ENCODE measurements at places on chromosomes 16 and 17.

DNA sequence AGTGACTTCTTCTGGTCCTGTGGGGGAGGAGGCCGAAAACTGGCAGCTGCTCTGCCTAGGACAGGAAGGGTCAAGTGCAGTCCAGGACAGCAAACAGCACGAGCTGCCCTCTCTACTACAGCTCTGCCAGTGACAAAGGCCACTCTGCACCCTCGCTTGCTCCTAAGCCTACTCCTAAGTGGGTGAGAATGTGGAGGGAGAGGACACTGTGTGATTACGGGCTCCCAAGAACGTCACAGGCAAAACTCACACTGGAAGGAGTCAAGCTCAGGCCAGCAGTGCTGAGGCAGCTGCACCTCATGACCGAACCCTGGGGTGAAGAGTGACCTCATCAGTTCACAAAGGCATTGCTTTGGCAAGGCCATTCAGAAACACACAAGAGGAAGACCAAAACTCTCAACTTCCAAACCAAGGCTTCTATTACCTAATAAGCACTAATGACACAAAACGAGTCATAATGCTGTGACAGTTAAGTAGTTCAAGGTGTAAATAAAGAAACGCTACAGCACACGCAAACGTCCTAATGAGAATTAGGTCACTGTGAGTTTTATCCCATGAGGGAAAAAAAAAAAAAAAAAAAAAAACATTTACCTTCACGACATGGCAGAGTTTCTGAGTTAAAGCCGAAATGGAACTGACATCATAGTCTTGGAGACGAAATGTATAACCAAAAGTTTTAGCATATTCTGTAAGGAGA, 35.1 kb downstream of the MARF1 start:
- DNase-seq = no peak

DNA sequence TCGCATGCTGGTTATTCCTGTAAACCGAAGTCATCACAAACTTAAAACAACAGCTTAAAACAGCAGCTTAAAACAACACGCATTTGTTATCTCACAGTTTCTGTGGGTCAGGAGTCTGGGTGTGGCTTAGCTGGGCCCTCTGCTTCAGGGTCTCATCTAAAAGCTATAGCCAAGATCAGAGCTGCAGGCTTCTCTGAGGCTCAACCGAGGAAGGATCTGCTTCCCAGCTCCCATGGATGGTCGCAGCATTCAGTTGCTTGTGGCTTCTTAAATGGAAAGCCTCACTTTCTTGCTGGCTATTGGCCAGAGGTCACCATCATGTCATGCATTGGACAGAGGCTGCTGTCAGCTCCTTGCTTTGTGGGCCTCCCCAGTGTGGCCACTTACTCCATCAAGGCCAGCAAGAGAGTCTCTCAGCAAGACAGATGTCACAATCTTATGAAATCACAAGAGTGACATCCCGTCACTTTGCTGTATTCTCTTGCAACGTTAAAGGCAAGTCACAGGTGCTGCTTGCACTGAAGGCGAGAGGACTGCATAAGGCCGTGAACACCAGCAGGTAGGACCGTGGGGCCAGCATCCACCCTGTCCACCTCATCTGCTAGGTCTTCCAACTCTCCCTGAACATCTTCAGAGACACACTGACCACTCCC, 117.9 kb upstream of the TNRC6C start:
- no peak for DNase-seq

DNA sequence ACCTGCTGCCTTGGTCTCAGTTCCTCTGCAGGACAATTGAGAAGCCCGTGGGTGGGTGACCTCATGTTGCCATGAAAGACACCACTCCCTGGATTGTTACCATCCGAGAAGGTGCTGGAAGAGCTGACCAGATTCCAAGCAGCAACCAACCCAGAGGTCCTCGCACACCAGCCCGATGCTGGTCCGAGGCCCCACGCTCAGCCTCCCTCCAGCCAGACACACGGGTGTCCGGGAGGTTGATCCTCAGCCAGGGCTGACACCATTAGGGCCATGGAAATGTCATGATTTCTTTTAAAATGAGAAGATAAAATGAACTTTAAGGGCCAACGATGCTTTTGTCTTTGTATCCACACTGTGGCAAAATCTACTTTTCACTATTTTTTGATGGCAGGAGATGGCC, 242.3 kb downstream of the RBFOX3 start:
- DNase-seq = no peak

DNA sequence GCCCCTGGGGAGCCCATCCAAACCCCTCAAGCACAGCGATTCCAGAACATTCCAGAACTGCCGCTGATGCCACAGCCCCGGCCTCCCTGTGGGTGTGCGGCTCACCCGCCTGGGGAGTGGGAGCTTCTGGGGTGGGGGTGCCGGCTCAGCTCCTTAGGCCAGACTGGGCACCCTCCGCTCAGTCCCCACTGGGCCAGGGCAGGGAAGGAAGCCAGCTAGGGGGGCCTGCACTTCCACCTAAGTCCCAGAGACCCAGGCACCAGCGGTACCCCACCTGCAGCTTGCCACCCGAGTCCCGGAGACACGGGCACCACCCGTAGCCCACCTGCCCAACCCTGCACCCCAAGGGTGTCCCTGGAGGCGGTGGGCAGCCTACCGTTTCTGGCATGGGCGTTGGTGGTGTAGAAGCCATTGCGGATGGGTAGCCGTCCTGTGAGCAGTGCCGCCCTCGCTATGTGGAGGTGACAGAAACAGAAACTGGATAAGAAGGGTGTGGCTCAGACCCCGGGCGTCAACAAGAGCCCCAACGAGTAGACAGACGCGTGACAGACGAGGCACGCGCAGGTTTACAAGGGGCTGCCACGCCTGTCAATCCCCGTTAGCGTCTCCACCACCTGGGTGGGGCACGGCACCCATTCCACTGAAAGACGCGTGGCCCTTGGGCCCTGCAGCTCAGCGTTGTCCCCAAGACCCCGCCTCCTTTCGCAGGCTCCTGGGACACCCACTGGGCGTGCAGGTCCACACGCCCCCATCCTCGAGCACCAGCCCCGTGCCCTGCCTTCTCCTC, 15.0 kb downstream of the GALNS start:
- DNase-seq = no peak

DNA sequence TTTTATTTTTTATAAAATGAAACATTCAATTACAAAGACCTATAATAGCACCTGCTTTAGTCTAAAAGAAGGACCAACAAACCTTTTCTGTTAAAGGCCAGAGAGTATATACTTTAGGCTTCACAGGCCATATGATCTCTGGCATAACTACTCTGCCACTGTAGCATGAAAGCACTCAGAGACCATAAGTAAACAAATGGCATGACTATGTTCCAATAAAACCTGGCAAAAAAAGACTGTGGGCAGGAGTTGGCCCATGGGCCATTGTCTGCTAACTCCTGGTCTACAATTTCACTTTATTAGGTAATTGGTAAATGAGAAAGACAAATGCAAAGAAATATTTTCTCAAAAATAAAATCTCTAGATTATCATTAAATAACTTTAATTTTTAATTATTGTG, 14.9 kb downstream of the CEP112 start:
- no peak for DNase-seq

- no peak for DNase-seq
Measured at GRCh38 chr16:11372829-11373306, 27.6 kb downstream of the RMI2 start.

GRCh38 chr17:8706431-8706830, 38.2 kb downstream of the CCDC42 start:
- no peak for DNase-seq

DNA sequence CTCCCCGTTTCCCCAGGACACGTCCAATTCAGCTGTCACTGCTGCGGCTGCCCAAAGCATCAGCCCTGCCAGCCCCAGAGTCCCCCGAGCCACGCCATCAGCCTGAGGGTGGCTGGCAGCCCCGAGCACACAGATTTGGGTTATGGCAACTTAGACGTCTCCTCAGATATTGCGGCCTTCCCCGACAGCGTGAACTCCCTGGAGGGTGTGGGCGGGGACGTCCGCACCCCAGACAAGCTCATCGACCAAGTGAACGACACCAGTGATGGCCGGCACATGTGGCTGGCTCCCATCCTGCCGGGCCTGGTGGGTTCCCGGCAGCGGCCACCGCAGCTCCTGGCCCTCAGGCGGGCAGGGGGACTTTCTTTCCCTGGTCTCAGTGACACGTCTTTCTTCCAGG, 224.8 kb downstream of the KATNIP start:
- DNase-seq = no peak

DNA sequence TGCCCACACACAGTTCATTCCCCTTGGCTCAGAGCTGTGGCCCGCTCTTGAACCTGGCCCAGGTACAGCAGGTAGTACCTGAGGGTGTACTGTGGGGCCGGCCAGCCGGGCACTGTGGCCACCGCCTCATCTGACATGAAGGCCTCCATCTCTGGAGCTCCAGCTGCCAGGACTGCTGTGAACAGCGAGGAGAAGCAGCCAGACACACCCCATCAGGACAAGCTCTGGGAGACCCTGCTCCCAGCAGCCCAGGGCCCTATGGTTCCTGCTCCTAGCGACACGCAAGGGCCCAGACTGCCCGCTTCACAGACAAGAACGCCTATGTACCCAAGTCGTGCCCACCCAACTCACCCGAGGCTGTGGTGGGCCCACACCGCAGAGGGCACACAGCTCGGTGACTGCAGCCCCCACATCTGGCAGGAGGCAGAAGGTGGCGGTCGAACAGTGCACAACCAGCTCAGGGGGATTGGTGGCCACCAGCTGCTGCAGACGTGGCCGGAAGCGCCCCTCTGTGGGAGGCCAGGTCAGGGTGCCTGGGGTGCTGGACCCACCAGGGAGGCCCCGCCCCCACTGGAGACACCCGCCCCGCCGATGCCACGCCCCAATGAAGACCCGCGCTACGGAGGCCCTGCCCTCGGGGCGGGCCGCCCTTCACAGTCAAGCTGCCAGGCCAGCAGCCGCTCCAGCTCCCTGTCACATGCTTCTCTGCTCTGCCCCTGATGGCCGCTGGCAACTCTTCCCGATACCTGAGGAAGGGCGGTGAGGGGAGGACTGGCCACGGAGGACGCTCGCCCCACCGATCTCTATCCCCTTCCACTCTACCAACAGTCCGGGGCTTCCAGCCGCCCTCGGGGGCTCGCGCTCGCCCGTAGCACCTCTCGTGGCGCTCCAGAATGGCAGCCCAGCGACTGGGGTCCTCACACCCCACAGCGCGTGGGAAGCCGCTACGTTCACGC, 1.1 kb upstream of the STUB1 start:
- no peak for DNase-seq

DNA sequence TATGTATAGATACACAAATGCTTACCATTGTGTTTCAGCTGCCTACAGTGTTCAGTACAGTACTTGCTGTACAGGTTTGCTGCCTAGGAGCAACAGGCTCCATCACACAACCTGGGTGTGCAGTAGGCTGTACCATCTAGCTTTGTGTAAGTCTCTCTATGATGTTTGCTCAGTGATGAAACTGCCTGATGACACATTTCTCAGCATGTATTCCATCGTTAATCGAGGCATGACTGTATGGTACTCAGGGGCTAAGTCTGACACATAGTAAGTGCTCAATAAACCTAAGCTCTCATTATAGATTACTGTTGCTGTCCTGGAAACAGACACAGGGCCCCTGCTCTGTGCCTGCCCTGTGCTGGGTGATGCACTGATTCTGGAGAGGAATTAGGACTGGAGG, 18.1 kb downstream of the KCNJ12 start:
- no peak for DNase-seq

DNA sequence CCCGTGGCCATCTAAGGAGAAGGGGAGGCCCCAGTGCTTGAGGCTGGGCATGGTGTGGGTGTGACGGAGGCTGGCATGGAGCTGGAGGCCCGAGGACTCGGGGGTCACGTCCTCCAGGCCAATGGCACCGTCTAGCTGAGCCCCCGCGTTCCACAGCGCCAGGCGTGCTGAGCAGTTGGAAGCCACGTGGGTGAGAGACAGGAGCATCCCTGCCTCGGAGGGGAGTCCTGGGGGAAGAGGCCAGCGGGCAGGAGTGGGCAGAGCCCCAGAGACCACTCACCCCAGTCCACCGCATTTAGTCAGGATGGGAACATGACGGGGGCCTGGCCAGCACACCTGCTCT, 78.8 kb downstream of the RMI2 start:
- DNase-seq = no peak

GRCh38 chr17:2801841-2802240, 5.6 kb downstream of the RAP1GAP2 start:
- DNase-seq = no peak

Measured in stimulated activated CD4-positive, alpha-beta T cell treated with anti-CD3 and anti-CD28 coated beads, Interleukin-2, amount 100 ng/mL, for 4 hours (primary cell).